ENCODE measurements at places on chromosomes 3 and 15.

- DNase-seq: no peak
Observed at GRCh38 chr3:71451060-71451459, 132.5 kb downstream of the FOXP1 start.

- no peak for DNase-seq
Observed at GRCh38 chr3:170714562-170715535, 129.0 kb upstream of the SLC7A14 start.

DNA sequence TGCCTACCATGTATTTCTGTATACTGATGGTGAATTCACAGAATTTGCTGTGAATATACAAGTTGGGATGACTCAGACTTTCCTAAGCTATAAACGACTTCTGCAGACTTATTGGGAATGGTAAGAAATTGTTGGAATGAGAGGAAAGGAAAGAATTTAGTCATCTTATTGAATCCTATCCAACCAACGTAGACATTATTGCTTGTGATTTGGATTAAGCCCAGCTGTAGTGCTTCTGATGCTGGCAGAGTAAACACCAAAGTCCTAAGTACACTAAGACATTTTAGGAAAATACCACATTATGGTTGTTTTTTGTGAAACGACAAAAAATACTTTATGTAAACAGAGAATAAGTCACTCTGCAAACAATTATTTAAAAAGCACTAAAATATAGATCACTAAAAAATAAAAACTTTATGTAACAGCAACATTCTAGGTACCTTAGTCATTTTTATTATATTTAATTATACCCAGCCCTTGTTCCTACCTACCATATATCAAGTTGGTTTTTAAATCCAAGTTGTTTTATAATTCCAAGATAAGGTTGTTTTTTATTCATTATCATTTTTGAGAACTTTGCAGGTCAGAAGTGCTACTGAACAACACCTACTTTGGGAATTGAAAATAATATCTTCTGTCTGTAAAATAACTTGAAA lies 99.2 kb upstream of the MLF1 start:
- DNase-seq: no peak

DNA sequence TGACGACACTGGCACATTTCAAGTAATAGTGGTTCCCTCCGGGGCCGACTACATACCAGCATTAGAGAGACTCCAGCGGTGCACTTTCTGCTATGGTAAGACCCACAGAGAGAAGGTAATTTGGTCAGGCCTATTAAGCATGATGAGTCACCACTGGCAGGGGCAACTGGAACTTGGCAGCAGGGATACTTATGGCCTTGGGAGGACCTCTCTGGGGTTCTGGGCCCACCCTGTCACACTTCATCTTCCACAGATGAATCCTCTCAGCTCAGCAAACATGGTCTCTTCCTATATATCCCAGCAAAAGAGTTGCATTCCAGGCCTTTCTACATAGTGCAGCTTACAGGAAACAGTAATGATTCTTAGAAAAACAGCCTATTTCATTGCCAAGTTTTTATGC lies 88.0 kb downstream of the PIK3R4 start:
- no peak for DNase-seq

GRCh38 chr15:38053205-38053604 lies 118.8 kb downstream of the TMCO5A start:
- DNase-seq: no peak

DNA sequence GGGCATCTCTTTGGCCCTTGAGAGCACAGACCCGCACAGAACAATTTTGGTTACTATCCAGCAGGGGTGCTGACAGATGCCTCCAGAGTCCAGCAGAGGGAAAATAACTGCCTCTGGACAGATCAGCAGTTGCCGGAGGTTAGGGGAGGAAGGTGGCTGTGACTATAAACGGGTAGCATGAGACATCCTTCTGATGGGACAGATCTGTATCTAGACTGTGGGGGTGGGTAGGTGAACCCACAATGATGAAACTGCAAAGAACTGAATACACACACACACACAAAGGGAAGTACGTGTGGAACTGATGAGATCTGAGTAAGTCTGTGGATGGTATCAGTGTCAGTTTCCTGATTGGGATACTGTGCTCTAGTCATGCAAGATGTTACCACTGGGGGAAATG lies 21.2 kb downstream of the ADAMTS7 start:
- no peak for DNase-seq

DNA sequence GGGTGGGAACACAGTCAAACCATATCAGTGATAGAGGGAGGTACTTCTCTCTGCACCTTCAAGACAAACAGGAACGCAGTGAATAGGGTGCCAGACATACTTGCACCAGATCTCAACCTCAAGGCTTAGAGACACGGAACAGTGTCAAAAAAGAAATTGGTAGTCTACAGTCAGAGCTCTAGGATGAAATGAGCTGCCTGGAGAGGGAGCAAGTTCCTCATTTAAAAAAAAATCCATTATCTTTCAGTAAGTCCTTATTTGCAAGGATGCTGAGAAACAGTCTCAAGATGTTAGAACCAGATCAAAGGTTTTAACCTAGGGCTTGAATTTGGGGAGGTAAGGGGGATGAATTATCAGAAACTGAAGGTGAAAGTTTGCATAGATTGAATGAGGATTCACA lies 20.2 kb upstream of the LMCD1 start:
- no peak for DNase-seq

DNA sequence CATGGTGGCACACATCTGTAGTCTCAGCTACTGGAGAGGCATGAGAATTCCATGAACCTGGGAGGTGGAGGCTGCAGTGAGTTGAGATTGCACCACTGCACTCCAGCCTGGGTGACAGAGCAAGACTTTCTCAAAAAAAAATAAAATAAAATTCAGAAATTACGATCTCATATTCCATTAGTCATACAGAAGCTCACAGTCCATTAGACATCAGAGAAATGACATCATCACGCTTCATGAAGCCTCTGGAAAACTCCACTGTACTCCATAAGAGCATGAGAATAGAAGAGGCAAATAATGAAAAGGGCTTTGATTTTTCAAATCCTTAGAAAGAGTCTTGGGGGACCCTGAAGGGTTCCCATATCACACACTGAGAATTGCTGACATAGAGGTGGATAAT lies 145.0 kb upstream of the MITF start:
- DNase-seq: no peak
